ENCODE measurements at places on chromosomes 12 and 14.

- DNase-seq: peak; percentile 68
These were observed 666.6 kb downstream of the DIO2 start for GRCh38 chr14:79544698-79545070.

DNA sequence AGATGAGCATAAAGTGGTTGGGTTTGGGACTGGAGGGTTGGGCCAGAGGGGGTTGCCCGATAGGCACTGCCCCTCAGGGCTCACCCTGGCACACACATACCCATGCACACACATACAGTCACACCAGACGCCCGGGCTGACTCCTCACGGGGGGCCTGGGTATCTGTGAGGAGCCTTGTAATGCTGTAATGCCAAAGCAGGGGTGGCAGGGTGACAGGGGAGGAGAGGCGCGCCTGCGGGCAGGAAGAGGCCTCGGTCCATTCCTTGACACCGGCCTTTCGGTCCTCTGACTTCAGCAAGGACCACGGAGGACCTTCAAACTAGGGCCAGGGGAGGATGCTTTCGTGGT lies 375 bp downstream of the FAIM2 start:
- no peak for DNase-seq

DNA sequence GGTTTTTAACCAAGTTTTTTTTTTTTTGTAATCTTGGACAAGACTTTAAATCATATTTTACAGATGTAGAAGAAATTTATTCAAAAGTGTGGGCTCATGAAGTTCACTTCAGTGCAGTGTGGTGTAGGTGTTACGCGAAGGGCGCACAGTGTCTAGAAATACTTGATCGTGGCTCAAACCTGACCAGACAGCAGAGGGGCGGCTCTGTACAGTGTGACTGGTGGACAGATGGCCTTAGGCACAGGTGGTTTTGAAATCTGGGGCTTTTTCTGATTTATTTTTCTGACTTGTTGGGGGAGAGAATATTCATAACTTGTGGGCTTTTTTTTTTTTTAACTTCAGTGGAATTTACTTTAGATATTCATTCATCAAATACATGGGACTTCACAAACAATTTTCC lies 179.2 kb downstream of the PELI2 start:
- no peak for DNase-seq

- DNase-seq: peak; percentile 66
These were observed 13.9 kb upstream of the KRT86 start for GRCh38 chr12:52260361-52261207.

- DNase-seq: peak; percentile 90
These were observed 34.8 kb downstream of the DLK1 start for GRCh38 chr14:100761481-100761880.

DNA sequence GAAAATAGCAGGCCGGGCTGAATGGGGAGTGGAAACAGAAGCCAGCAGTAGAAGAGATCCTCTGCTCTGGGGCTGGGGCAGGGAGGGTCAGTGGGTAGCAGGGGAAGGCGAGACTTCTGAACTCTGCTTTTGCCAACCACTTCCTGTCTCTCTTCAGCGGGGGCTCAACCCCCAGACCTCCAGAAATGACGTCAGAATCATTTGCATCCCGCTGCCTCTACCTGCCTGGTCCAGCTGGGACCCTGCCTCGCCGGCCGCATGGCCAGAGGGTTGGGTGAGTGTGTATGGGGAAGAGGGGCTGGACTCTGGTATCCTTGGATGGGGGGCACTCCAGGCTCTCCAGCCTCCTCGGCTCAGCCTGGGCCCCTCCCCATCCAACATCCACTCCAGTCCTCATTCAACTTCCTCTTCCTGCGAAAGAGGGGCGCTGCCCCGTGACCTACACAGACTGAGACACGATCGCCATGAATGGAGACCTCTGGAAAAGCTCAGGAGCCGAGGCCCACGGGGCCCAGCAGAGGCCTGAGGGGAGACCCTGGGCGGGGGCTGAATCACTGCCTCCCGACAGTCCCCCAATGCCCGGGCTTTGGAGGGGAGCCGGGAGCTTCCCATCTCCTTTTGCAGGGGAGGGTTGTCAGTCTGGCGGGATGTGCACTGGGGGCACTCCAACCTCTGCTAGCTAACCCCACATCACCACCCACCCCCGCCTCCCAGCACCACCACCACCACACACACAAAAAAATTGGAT lies 458 bp upstream of the HOXC4 start:
- DNase-seq: no peak

DNA sequence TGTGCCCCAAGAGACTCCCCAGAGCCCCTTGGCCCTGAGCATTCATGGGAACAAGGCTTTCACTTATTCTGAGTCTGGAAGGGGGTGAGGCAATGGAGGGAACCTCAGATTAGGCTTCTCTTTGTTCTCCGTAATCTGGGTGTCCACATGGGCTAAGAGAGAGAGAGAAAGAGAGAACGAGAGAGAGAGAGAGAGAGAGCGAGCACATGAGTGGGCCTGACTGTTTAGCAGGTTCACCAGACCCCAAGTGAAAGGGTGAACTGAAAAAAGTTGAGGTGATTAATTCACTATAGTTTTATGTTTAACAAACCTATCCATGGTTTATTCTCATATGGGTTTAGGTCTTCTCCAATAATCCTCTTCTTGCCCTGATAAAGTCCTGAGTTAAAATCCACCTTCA lies 183.4 kb upstream of the VASH1 start:
- no peak for DNase-seq

GRCh38 chr12:116539905-116540482 lies 19.2 kb upstream of the MAP1LC3B2 start:
- DNase-seq: peak; percentile 70

GRCh38 chr12:92675092-92675865 lies 27.5 kb upstream of the PLEKHG7 start:
- DNase-seq: peak; percentile 3

GRCh38 chr12:97616946-97617345 lies 154.3 kb downstream of the RMST start:
- DNase-seq: no peak

DNA sequence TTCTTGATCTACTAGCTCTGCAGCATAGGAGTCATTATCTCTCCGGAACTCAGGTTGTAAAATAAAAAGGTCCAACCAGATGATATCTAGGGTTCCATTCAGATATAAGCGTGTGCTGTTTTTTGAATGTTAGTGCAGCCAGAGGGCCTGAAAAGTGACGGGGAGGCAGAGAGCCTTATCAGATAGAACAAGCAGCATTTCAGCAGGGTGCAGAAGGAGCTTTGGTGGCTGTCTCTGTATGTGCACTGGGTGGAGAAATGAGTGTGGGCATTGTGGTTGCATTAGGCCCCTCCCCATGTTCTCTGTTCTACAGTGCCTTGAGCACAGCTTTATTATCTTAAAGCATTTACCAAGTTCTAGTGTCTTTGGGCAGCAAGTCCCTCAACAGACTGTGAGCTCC lies 275.1 kb downstream of the NRXN3 start:
- DNase-seq: no peak

Data from M059J (cell line).